MM.1S (cell line): ENCODE measurements at places on chromosomes 7 and 10.

DNA sequence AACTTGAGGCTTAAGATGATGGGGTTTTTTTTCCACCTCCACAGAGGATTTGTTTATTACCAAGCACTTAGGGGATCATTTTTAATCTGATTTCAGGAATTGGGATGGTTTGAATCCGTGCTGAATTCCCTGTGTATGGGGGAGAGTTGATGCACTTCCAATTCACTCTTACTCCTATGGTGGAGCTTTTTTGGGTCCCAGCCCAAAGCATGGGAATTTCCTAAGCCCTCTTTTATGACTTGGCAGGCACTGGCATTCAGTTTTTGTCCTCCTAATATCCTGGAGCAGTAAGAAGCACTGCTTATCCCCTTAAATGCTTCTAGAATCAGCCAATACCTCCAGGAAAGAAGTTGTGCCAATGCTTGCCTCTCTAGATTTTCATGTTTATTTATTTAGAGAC, 78.7 kb downstream of the HYCC1 start:
- DNase-seq: no peak

DNA sequence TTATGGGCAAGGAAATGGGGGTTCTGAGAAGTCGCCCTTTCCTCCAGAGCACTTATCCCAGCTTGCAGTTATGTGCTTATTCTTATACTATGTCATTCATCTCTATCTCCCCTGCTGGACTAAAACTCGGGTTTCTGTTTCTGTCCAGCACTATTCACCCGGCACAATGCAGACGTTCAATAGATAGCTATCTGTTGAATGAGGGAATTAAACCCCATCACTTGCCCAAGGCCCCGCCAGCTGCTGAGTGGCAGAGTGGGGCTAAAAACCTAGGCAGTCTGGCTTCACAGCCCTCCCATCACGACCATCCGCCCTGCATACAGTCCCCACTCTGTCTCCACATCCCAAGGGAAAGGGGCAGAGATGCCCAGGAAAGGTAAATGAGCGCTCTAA, 5.4 kb downstream of the SLIT1 start:
- no peak for DNase-seq

GRCh38 chr7:133358708-133359107, 105.8 kb downstream of the EXOC4 start:
- no peak for DNase-seq

DNA sequence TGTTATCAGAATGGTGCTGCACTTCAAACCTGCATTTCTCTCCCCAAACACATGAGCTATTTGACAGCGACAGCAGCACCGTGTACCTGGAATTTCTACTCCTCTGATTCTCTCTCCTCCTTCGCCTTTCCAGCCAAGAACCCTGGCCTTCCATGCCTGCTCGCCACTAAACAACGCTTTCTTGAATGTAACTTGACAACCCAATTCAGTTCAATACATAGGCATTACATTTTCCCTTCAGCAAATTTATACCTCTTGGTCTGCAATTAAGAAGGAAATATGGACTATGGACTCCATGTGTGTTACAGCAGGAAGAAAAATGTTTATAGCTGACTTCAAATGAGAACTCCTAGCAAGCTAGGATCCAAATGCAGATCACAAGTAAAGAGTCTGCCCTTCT, 162.6 kb upstream of the AUTS2 start:
- DNase-seq: no peak

DNA sequence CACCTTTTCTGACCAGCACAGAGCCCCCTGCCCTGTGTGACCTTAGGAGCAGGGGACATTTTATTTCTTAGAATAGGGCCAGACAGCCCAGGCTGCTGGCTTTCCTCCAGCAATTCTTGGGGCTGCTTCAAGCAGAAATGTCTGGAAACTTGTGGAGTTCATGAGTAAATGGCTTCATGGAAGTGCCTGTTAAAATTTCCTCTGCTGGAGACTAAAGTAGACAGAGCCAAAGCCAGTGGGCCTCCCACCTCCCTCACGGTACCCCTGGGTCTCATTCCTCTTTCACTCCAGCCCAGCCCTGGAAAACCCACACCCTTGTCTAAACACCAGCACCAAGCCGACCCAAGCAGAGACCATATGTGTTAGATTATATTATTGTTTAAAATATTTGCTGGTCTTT, 505.5 kb upstream of the ZMIZ1 start:
- no peak for DNase-seq

GRCh38 chr10:18399158-18399557, 252.2 kb downstream of the NSUN6 start:
- no peak for DNase-seq

DNA sequence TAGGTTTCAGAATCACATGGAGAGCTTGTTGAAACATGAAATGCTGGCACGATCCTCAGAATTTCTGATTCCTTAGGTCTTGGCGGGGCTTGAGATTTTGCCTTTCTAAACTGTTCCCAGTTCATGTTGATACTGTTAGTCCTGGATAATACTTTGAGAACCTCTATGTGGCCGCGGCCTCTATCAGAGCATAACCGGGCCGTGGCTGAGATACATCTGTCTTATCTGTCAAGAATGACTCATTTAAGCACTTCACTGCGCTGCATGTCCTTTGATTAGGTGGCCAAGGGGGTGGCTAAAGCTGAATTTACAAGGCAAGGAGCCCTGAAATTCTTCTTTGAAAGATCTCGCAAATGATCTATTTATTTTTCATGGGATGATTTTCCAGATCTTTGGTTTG, 66.9 kb downstream of the GALNT17 start:
- no peak for DNase-seq

GRCh38 chr7:12314199-12314598, 89.5 kb downstream of the VWDE start:
- DNase-seq: no peak

DNA sequence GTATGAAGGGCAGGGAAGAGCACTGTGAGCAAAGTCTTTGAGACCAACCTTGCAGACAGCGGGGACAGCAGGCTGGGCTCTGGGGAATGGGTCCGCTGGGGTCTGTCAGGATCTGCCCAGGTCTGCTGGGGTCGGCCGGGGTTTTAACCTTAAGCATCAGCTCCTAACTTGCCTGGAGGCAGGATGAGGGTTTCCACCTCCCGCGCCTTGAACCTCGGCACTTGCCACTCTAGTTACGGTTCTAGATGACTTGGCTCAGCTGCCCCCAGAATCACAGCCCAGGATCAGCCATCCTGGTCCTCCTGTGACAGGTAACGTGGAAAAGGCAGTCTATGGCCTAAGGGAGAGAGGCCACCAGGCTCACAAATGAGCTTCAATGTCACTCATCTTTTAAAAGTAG, 50.4 kb upstream of the CACUL1 start:
- no peak for DNase-seq

GRCh38 chr7:32941181-32941580, 16.1 kb upstream of the FKBP9 start:
- DNase-seq: no peak

DNA sequence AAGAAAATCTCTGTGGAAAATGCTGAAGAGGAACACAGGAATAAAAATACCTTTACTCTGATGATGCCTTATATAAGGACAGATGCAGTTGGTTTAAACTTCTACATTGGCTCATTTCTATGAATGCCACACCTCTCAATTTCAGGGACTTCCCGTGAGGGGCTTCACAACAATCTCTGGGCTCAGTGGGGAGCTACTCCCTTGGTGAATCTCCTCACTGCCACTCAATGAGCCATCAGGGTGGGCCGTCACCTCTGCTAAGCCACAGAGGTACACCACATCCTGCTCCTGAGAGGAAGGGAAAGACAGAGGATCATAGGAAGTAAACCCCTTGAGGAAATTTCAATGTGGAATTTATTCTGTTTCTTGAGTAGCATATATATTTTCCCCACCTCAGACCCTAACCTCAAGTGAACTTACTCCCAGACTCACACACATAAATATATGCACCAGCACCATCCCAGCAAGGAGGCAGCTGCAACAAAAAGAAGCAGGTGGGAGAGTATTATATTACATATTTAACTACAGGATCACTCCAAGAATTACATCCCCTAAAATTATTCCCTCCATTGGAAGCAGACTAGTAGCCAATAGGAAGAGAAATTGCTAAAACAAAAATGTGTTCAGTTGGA, 63.3 kb upstream of the PRSS1 start:
- no peak for DNase-seq

DNA sequence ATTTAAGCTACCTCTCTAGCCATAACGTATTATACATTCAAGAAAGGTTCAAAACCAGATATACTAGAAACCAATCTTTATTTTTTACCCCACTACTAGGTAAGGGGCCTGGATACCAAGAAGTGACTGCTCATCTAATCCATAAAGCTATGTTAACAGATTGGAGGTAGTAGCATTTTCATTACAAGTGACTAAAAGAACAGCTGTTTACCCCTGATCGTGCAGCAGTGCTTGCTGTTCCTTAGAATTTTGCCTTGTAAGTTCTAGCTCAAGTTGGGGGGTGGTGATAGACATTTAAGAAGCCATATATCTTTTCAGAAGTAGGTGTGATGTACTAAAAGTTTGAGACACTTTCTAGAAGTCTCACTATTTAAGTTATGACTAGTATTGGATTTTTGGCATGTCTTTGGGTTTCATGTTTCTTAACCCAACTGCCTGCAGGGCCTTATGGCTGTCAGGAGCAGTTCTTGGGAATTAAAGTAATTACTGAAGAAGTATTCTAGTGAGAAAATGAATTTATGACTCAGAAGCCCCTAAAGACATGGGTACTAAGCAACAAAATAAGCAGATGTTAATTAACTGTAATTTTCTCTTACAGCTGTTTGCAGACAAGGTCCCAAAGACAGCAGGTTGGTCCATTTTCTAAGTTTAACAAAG, 2.3 kb downstream of the PPIA start:
- no peak for DNase-seq

DNA sequence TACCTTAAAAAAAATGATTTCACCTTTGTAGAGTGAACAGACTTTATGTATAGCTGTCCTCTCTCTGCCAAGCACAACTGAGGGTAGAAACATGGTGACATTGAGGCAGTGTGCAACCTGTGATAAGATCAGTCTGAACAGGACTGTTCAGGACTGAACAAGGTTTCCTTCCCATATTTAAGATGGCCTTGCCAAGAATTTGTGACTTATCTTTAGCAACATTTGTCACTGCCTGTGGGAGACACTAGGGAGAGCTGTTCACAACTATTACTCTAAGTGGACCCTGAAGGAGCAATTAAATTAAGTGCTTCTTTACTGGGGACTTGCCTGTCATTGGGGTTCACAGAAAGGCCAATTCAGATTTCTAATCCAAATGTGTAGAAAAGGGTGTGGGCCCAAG, 6.7 kb downstream of the OR13A1 start:
- DNase-seq: peak; percentile 49

GRCh38 chr10:112465299-112465883, 18.4 kb downstream of the VTI1A start:
- peak; percentile 66 for DNase-seq
